ENCODE measurements at places on chromosomes 7 and 10. TPM values are rescaled to one million over a fixed set of nuclear protein-coding genes. Genes with fewer than 3 reads are reported as not detected.

The CRCP gene
- polyA plus RNA-seq = 30.0 TPM

The RBP3 gene
- not detected for polyA plus RNA-seq

The SKIDA1 gene
- polyA plus RNA-seq = 0.07 TPM

The SLC26A3 gene
- not detected for polyA plus RNA-seq

The OR6V1 gene
- 1.2 TPM for polyA plus RNA-seq

The EPO gene
- not detected for polyA plus RNA-seq

The CCDC172 gene
- not detected for polyA plus RNA-seq

The C7orf33 gene
- not detected for polyA plus RNA-seq

The EFCAB10 gene
- 1.3 TPM for polyA plus RNA-seq

The FGF8 gene
- polyA plus RNA-seq = not detected

The CUBN gene
- polyA plus RNA-seq = not detected

The POM121L12 gene
- not detected for polyA plus RNA-seq

The SRRT gene
- polyA plus RNA-seq = 14.1 TPM

The CYP26A1 gene
- polyA plus RNA-seq = 0.73 TPM

The VIM gene
- polyA plus RNA-seq = 4.2 TPM

The A1CF gene
- 0.55 TPM for polyA plus RNA-seq

The PI4K2A gene
- 6.8 TPM for polyA plus RNA-seq

The HTRA1 gene
- polyA plus RNA-seq = 73.1 TPM

The NEUROD6 gene
- polyA plus RNA-seq = 0.11 TPM

The SAMD9 gene
- 5.5 TPM for polyA plus RNA-seq

The MGMT gene
- 20.5 TPM for polyA plus RNA-seq

The CFAP70 gene
- 2.9 TPM for polyA plus RNA-seq

The MRLN gene
- 5.6 TPM for polyA plus RNA-seq

The ZRANB1 gene
- 9.2 TPM for polyA plus RNA-seq

The FAM25C gene
- polyA plus RNA-seq = not detected

The VWDE gene
- 2.6 TPM for polyA plus RNA-seq

The GIMAP8 gene
- not detected for polyA plus RNA-seq

The OR2A7 gene
- polyA plus RNA-seq = not detected

The TLL2 gene
- not detected for polyA plus RNA-seq

The CPA4 gene
- polyA plus RNA-seq = not detected

The FAM180A gene
- polyA plus RNA-seq = not detected

The KAZALD1 gene
- not detected for polyA plus RNA-seq

The NPY4R gene
- not detected for polyA plus RNA-seq

The FAM221A gene
- 44.1 TPM for polyA plus RNA-seq

The TUBB8 gene
- polyA plus RNA-seq = not detected

The HDAC9 gene
- polyA plus RNA-seq = 10.6 TPM

The SUMF2 gene
- polyA plus RNA-seq = 48.1 TPM

The CYP26C1 gene
- not detected for polyA plus RNA-seq

The ATOH7 gene
- polyA plus RNA-seq = 1.2 TPM

The SEMA3E gene
- 19.8 TPM for polyA plus RNA-seq

Measured in Purkinje cell (primary cell).